ENCODE measurements at places on chromosomes 3 and 15.

- DNase-seq, result no peak
These were observed 40.5 kb upstream of the PDZRN3 start for GRCh38 chr3:73665286-73665685.

DNA sequence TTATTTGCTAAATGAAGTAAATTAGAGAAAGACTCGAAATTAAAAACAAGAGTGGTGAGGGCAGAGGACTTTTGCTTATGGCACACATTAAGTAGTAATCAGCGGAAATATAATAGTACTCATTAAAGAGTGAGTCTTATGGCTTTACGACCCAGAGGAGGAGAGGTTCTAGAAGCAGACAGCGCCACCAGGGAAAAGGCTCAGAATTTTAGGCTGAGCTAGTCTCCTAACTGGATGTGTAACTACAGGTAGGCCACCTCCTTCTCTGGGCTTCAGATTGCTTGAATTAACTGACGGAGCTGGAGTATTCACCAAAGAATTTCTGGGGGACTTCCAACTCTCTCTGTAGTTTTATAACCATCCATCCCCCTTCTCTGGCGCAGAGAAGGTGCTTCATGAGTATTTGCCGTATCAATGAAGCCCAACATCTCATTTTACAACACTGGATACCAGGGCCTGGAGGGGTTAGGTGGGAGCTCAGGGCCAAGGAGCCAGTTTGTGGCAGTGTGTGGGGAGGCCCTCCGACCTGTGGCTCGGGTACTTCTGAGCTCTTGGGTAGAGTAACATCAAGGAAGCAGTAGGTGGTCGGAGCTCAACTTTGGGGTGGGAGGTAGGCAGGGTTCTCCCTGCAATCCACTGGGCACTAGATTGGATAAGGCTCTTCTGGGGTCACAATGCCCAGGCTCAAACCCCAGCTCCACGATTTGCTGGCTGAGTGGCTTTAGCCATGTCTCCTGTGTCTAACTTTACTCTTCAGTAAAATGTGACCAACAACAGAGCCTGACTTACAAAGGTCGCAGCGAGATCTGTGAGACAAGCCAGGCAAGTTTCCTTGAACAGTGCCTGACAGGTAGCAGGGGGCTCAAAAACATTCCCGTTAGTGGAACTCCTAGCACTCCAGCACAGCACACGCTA lies 1.1 kb downstream of the CHCHD4 start:
- DNase-seq, result no peak

GRCh38 chr15:59299929-59300617 lies 72.6 kb downstream of the MYO1E start:
- DNase-seq, result no peak

- no peak for DNase-seq
These were observed 413.4 kb downstream of the MAGI1 start for GRCh38 chr3:65625305-65625704.

DNA sequence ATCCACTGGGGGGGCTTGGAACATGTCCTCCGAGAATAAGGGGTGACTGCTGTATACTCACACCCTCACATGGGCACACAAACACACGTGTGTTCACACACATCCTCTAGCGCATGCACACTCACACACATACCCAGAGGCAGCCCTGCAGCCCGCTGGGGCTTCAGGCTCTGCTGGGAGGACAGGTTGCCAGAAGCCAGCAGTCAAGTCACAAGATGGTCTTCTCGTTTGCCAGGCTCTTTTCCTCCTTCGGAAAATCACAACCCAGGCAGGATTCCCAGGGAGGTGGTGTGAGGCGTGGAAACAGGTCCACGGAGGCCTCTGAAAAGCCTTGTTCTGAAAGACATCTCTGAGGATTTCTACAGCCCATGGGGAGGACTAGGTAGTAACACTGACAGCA lies 26.8 kb downstream of the MEGF11 start:
- DNase-seq, result no peak

DNA sequence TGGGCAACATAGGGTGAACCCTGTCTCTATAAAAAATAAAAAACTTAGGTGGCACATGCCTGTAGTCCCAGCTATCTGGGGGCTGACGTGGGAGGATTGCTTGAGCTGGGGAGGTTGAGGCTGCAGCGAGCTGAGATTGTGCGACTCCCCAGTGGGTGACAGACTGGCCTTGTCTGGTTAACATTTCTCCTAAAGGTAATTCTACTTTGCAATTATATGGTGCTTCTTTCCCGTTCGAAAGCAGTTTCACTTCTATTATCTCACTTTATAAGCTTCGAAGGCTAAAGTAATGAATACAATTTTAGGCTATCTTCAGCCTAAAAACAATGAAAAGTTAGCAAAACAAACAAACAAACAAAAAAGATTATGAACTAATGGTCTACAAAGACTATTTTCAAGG lies 35.3 kb downstream of the COMMD2 start:
- no peak for DNase-seq

DNA sequence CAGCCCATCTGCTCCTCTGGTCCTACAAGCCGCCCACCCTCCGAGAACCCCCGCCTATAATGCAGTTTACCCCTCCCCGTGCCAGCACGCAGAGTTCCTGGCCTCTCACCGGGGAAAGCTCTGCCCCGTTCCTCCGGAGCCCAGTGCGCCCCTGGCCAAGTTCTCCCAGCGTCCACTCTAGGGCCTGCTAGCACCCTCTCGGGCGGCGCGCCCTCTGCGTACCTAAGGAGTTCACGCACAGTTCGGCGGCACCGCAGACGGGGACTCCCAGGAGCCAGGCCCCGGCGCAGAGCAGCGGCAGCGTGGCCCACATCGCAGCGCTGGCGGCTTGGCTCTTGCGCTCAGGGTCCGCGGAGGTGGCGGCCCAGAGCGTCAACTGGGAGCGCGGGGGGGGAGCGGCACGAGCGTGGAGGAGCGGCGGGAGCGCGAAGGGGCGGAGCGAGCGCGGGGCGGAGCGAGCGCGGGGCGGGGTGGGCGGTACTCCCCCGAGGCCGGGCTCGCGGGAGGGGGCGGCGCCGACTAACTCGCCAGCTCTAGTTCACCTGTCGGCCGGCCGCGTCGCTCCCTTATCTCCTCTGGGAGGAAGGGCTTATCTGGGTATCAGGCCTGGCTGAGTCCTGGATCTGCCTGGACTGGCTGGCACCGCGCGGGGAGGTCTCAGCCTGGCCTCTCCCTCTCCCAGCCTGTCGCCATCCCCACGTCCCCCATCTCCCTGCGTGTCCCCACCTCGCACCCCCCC lies at the start of gene CTSH:
CTSH (minus strand) TSS at position 378 of the 739 bp plus-strand sequence; CDS start at position 313, 65 bp downstream.
- peak; percentile 66 for DNase-seq

Data from NCI-H774 (cell line).